ENCODE measurements at places on chromosomes 7 and 10.
A peak's percentile ranks its signal among the peaks of the same experiment; 100 is the strongest.

DNA sequence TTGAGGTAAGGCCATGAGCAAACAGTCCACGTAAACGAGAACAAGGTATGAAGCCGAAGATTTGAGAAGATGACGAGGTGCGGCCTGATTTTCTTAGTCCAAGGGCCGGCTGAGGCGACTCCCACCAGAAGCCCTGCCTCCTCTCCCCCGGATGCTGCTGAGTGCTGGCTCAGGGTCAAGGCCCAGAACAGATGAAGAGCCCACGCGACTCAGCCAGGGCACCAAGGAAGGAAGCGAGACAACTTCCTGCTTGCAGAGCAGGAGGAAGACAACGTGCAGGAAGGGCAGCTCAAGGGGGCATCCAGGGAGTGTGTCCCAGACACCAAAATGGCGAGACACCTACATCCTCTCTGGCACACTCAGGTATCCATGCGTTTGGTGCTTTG, 99.5 kb downstream of the CYTH3 start:
- no peak for DNase-seq

- DNase-seq = peak; percentile 40
These were observed 229.8 kb upstream of the YAE1 start for GRCh38 chr7:39336442-39336841.

DNA sequence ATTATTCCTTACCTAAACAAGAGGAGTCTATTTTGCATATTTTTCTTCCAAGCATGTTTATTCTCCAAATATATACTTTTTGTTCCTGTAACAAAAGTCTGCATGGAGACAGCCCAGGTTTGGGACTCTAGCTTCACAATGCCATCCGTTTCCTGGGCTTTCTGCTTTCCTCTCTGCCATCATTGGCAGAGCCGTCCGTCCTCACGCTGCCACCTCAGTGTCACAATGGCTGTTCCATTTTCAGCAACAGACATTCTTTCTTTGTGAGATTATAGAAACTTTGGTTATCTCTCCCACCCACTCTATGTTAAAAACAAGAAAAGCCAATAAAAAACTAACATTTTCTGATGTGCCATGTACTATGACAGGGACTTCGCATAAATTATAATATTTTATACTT, 825.2 kb downstream of the REEP3 start:
- DNase-seq = no peak

DNA sequence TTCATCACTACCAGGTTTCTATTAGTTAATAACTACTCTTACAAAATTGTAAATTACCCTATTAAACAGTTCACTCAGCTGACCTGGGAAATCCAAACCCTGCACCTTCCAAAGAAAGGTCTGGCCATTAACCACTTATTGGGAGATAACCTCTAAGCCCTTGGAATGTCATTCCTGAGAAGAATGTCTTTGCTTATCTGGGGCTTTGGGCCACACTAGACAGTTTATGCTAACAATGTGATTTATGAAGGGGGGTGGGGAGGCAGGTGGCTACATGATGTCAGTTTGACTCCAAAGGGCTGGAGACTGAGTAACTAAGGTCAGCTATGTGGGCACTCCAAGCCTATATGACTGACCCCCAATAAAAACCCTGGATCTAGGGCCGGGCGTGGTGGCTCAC, 50.7 kb downstream of the AKR1D1 start:
- no peak for DNase-seq

DNA sequence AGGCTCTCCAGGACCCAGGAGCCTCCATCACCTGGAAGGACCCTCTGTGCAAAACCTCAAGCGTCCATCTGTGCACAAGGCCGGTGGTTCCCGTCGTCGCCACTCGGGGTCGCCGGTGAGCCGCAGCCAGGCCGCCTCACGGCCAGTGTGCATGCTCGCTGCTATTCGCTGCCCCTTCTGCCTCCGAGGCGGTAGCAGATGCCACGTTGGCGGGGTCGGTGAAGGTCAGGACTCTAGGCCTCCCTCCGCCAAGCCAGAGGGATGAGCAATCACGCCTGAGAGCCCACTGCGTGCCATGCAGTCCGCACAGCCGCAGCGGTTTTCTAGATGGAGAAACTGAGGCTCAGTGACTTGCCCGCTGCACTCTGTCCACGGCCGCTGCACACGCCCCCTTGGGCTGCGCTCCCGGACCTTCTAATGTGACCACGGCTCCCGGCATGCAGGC, 5.7 kb downstream of the UPK3B start:
- DNase-seq = peak; percentile 32

DNA sequence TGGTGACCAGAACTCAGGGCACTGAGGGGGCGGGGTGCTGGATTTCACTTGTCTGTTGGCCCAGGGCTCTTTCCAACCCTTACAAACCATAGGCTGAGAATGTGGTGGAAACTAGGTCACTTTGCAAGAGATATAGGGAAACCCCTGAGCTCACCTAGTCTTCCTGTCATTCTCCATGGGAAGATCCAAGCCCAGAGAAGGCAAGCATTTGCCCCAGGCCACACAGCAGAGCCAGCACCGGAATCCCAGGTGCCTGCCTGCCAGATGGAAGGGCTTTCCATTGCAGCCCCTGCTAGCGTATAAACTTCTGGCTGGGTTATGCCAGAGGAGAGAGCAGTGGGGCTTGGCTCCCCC, 427 bp downstream of the PYROXD2 start:
- DNase-seq = no peak

DNA sequence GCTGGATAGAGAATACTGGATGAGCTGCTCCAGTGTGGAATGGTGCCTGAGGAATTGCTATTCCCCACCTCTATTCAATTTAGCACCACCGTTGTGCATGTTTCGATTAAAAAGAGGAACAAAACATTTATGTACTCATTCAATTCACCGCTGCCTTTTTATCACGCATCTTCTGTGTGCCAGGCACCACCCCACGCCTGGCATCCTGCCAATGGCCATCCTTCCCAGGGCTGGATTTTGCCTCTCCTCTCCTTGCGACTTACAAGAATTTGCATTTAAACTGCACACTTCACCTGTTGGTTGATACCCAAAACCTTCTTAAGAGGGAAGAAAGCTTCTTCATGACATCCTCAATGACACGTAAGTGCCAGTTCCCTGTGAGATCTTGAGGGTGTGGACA, 110.2 kb upstream of the DPP6 start:
- no peak for DNase-seq

- no peak for DNase-seq
These were observed 16.7 kb upstream of the FRA10AC1 start for GRCh38 chr10:93718937-93719725.

Measured in epithelial cell of esophagus (primary cell).